PC-9 (cell line): ENCODE measurements at places on chromosomes 6 and 20. TPM values are rescaled to one million over a fixed set of nuclear protein-coding genes. Genes with fewer than 3 reads are reported as not detected.
A peak's percentile ranks its signal among the peaks of the same experiment; 100 is the strongest.

DNA sequence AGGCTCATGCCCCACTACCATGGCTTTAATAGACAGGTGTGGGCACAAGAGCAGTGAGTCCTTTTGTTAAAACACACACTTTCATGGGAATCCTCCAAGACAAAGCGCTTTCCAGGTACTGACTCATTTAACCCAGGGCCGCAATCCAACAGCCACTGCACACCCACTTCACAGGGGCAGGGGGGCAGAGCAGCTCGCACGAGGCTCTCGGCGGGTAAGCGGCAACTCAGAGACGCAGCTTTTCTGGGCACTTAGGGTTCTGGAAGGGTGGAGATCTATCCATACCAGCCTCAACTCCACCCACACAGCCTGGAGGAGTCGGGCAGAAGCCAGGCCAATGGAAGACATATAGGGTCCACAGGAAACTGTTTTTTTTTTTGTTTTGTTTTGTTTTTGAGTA, 28.6 kb downstream of the PSMG4 start:
- no peak for DNase-seq
- no peak overlapping the region for H3K27ac ChIP-seq
- no peaks in the 10 kb centered on the region for H3K36me3 ChIP-seq
- no peaks in the 10 kb centered on the region for H3K4me1 ChIP-seq

DNA sequence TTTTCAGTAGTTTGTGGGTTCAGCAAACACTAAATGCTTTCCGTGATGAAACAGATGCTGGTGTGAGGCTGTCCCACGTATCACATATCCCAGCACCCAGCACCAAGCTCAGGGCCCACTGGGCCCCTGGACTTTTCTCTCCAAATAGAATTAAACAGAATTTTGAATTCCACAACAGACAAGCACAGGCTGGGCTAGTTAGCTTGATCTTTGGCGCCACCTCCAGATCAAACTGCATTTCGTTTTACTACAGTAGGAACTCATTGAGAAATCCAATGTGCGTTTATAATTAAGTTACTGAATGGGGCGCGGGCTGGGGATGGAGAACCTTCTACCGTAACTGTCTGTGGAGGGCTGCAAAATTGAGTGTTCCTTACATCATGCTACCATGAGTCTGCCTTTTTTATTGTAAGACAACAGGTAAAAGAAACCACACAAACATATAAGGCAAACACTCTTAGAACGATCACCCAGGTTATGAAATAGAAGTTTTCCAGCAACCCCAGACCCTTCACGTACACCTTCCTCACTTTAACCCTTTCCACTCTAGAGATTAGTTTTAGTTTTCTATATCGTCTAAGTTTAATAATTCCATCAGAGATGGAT, 107.8 kb downstream of the ZFP64 start:
- H3K4me3 ChIP-seq, result no peak overlapping the region
- H3K27ac ChIP-seq, result peak overlapping the region; percentile 33; the same call in 1 of the 2 replicates
- H3K36me3 ChIP-seq, result peaks cover 56% of the 10 kb centered on the region
- H3K4me1 ChIP-seq, result peaks cover 13% of the 10 kb centered on the region

- peaks cover 19% of the 10 kb centered on the region; the same call in 1 of the 2 replicates for H3K27me3 ChIP-seq
- no peak overlapping the region for H3K4me3 ChIP-seq
- H3K27ac ChIP-seq, result no peak overlapping the region
- no peak for DNase-seq
Observed at GRCh38 chr6:162058281-162058875, 669.2 kb downstream of the PRKN start.

The UBE2V1 gene
- 137 and 174 TPM in 2 replicates for total RNA-seq

The TRIM31 gene
- not detected in 2 replicates for total RNA-seq

- H3K27ac ChIP-seq, result no peak overlapping the region
- peak overlapping the region; percentile 74; the same call in 1 of the 2 replicates for H3K4me3 ChIP-seq
- DNase-seq, result no peak
- H3K36me3 ChIP-seq, result no peaks in the 10 kb centered on the region
- no peaks in the 10 kb centered on the region for H3K27me3 ChIP-seq
Observed at GRCh38 chr6:116369540-116369939, 1.2 kb upstream of the DSE start.

The TCP11 gene
- not detected in 2 replicates for total RNA-seq

The DNMT3B gene
- total RNA-seq, result 5.7 and 8.0 TPM in 2 replicates

DNA sequence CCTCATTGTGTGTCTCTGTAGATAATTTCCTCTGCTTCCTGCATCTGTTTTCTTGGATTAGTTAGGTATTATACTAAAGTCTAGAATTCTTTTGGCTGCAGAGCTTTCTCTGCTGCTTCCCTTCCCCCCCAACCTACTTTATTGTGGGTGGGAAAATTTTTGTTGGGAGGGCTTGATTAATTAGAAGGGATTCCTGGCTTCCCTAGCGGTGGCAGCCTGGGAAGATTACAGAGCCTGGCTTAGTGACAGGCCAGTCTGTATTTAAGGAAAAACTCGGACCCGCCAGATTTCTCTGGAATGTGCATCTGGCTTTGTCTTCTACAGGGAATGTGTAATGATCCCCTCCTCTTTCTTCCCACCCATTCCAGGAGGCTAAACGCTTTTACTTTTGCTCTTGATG, 31.2 kb downstream of the SLX4IP start:
- H3K4me1 ChIP-seq, result peaks cover 21% of the 10 kb centered on the region
- H3K27me3 ChIP-seq, result no peaks in the 10 kb centered on the region
- H3K27ac ChIP-seq, result no peak overlapping the region
- DNase-seq, result no peak

DNA sequence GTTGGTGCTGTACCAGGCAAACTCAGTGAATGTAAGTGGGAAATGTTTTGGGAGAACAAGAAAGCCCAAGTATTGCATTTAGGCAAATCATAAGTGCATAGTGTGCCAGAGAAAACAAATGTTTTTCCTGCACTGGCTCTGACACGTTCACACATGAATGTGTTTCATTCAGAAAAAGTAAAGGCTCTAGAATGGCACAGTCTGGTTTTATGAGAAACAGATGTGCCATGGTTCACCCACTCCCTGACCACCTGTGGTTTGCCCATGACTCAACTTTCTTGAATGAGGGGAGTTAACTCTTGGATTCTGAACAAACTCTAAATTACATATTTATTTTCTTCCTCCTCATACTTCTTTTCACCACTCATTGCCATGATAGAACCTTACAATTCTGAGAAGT, 126.9 kb downstream of the KCNQ5 start:
- no peaks in the 10 kb centered on the region for H3K27me3 ChIP-seq
- no peak for DNase-seq
- no peak overlapping the region for H3K4me3 ChIP-seq
- no peak overlapping the region for H3K27ac ChIP-seq
- no peaks in the 10 kb centered on the region for H3K36me3 ChIP-seq

GRCh38 chr6:2441601-2442475, 196.4 kb upstream of the GMDS start:
- H3K36me3 ChIP-seq, result no peaks in the 10 kb centered on the region
- no peaks in the 10 kb centered on the region for H3K27me3 ChIP-seq

DNA sequence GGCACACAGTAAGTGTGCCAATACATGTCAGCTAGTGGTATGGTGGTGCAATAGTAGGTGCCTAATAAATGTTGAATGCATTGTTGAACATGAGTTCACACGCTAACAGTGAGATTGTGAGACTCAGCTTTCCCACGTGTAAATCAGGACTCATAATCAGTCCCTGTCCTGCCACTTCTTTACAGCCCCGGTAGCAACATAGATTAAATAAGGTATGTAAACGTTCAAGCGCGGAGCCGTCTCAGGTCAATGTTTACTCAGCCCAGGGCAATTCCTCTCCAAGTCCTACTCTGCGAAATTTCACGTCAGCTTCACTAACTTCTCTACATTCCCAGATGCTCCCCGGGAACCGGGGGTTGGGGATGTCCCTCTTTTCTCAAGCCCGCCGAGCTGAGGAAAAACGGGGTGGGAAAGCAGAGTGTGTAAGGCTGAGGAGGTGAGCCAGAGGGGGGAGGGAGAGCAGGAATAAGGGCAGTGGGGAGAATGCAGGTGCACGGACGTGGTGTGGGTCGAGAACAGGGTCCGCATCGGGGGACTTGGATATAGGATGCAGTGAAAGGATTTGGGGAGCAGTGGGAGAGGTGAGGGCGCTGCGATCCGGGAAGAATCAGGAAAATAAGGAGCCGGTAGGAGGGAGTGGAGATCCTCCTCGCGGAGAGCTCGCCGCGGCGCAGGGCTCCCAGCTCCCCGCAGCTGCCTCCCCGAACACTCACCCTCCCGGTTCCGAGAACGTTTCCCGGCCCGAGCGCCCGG, 544 bp upstream of the TP53INP2 start:
- H3K27ac ChIP-seq, result no peak overlapping the region
- peaks cover 32% of the 10 kb centered on the region for H3K4me1 ChIP-seq
- H3K4me3 ChIP-seq, result peak overlapping the region; percentile 64
- H3K36me3 ChIP-seq, result no peaks in the 10 kb centered on the region
- no peak for DNase-seq
- no peaks in the 10 kb centered on the region for H3K27me3 ChIP-seq

- H3K4me3 ChIP-seq, result no peak overlapping the region
- no peak overlapping the region for H3K27ac ChIP-seq
- no peak for DNase-seq
- no peaks in the 10 kb centered on the region for H3K36me3 ChIP-seq
Observed at GRCh38 chr6:105791179-105791578, 295.0 kb upstream of the PRDM1 start.

GRCh38 chr20:33438481-33438880, 5.1 kb downstream of the SNTA1 start:
- no peaks in the 10 kb centered on the region for H3K36me3 ChIP-seq
- no peak overlapping the region for H3K4me3 ChIP-seq
- no peak overlapping the region for H3K27ac ChIP-seq
- no peaks in the 10 kb centered on the region for H3K27me3 ChIP-seq
- no peak for DNase-seq
- H3K4me1 ChIP-seq, result no peaks in the 10 kb centered on the region

- H3K4me3 ChIP-seq, result no peak overlapping the region
- H3K27me3 ChIP-seq, result no peaks in the 10 kb centered on the region
- no peaks in the 10 kb centered on the region for H3K4me1 ChIP-seq
- DNase-seq, result no peak
Observed at GRCh38 chr6:125718109-125718508, 31.3 kb upstream of the HEY2 start.

DNA sequence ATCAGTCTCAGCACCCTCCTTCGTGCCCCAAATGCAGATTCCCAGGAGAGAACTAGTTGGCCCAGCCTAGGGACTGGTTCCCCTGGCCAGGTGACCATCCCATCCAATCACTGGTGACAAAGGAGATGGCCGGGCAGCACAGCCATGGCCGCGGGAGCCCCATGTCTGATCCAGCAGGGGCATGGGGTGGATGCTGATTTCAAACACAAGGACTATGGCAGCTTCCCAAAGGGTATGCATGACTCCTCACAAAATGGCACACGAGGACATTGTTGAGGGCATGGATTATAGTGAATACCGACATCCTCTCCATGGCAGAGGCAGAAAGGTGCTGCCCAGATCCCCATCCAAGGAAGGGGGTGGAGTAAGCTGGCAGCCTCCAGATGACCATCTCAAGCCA, 9.9 kb upstream of the LSM14B start:
- no peaks in the 10 kb centered on the region for H3K36me3 ChIP-seq
- no peak overlapping the region for H3K4me3 ChIP-seq
- H3K4me1 ChIP-seq, result no peaks in the 10 kb centered on the region
- peaks cover 48% of the 10 kb centered on the region for H3K27me3 ChIP-seq
